ENCODE measurements at places on chromosomes 3 and 15.
A peak's percentile ranks its signal among the peaks of the same experiment; 100 is the strongest.

- peak; percentile 1 for DNase-seq
Measured at GRCh38 chr3:174397848-174398247, 461.3 kb upstream of the NAALADL2 start.

- no peak for DNase-seq
Measured at GRCh38 chr3:18791182-18791581, 357.1 kb upstream of the KCNH8 start.

- DNase-seq, result no peak
Measured at GRCh38 chr15:98699591-98700424, 51.5 kb downstream of the IGF1R start.

- DNase-seq, result no peak
Measured at GRCh38 chr3:16496008-16496407, 17.5 kb downstream of the RFTN1 start.

GRCh38 chr15:74626336-74626735 lies 10.7 kb downstream of the CLK3 start:
- DNase-seq, result no peak

DNA sequence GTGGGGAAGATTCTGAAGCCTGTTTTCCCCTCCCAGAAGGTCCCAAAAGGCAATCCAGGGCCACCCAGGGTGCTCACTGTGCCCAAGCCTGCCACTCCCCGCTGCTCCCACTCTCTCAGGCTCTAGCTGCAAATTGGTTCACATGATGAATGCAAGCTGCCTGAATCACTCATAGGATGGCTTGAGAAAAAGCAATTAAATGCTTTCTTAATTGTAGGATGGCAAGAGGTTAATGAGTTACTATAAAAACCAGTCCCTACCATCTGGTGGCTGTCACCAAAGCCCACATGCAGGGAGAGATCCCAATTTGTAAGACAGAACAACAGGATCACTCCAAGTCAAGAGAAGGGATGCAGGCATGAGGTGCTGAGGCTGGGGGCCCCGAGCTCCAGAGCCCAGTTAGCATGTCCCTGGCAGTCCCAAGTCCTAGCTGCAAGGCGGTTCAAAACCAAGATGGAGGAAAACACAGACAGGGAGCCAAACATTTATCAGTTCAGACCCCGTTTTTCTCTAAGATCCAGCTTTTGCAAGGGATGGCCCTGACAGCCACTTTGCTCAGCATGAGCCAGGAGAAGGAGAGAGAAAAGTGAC lies 207.1 kb downstream of the UACA start:
- no peak for DNase-seq

DNA sequence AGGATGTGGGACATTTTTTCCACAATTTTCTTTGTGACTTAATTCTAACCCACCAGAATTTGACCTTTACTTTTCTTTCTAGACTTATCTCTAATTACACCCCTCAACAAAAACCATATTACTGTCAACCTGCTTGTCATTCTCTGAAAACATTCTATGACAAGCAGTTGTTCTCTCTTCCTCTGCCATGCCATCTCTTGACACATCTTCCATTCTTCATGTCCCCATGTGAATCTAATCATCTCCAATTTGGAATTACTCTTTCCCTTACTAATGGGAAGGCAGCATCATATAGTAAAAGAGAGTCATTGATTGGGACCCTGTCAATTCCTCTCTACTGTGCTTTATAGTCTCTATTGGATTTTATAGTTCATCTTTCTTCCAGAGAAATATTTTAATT lies 61.3 kb upstream of the P2RY1 start:
- DNase-seq, result no peak

GRCh38 chr3:44342176-44342790 lies 3.7 kb downstream of the TCAIM start:
- no peak for DNase-seq

DNA sequence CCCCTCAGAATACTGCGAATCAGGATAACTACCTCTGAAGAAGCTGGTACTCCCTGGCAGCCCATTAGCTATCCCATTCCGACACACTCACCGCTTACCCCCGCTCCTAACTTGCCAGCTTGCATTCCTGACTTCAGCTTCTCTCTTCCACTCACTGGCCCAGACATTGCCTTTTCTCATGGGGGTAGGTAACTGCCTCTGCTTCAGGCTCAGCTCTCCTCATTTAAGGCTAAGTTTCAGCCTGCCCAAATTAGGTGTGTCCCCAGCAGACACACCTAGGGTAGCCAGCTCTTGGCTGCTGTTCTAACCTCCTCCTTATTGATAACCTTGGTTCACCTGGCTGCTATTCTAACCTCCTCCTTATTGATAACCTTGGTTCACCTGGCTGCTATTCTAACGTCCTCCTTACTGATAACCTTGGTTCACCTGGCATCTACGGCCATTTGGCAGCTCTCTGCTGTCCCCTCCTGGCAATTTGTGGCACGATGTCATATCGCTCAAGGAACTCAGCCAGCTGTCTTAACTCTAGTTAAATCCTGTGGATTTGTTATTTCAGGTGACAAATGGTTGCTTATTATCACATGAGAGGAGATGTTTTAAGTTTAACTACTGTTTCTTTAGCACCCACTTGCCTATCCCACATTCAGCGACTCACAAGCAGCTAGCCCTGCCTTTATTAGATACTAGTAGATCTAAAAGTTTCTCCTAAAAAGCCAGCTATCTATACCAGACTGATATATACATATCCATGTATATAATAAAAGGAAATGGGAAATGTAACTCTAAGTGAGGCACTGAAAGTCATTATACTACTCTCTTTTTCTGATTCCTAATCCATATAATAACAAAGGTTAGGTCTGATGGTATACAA lies 106.5 kb upstream of the ACP3 start:
- peak; percentile 16 for DNase-seq

DNA sequence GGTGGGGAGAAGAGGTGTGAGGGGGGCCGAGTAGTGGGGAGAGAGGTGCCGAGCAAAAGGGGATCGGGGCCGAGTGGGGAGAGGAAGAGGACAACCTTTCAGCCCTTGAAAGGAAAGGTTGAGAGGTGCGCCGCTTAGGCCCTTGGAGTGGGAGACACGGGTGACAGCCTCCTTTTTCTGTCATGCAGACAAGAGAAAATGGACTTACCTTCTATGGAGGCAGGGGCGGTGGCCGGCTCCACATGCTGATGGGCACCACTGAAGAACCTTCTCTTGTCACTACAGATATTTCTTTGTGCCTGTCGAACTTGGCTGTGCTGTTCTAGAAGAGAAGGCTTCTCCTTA lies 421 bp downstream of the KLHL18 start:
- DNase-seq, result no peak

DNA sequence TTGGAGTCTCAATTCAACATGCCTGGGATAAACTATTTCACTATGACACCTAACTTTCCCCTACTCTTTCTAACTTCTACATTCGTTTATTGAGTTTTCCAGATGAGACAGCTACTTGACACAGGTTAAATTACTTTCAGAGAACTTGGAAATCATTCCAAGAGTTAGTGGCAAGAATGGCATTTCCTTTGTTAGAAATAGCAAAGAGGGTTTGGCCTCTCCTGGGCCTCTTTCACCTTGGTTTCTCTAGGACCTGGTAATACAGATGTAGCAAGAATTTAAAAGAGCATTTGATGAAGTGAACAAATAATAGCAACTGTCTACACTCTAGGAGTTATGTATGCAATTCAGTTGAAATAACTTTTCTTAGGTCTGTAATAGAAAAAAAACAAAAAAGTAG lies 748.9 kb downstream of the MECOM start:
- DNase-seq, result no peak

DNA sequence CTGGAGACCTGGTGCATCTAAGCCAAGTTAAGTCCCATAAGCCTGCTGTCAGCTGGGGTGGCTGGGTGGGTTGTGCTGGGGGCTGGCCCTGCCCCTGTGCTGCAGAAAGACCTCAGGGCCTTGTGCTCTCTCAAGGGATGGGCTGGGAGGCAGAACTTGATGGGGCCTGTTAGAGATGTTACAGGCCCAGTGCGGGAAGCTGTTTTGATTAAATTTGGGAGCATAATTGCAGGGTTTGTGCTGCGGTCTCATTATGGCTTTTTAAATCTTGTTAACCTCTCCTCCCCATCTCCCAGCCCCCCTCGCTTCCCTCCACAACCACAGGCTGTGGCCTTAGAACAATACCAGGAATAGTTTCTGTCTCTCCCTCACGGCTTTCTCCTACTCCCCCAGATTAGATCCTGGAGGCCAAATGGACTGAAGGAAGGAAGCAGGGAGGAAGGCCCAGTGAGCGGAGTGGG lies 87.6 kb upstream of the TLE3 start:
- DNase-seq, result no peak

GRCh38 chr3:28917895-28918475 lies 362.9 kb upstream of the RBMS3 start:
- no peak for DNase-seq

DNA sequence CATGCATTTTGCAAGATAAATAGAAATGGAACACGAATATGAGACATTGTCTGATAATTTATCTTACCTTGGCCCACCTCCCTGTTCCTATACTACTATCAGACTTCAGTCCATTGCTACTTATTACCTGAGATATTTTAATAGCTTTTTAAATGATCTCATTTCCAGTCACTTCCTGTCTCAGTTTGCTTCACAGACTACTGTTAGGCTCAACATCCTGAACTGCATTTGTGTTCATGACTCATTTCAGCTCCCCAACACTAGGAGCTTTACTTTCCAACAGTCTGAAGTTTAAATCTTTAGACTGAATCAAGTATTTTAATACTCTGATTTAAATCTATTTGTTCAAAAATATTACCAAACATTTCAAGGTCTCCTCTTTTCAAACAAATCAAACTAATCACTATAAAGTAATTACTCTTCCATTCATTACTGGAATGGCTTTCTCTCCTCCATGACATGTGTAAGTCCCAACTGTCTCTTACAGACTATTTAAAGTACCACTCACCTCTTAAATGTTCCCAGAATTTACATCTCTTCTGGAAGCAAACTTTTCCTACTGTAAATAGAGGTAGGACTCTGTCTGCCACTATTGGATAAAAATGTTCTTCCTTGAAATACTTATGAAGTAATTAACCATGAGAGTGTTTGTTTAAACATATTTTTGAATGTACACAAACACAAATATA lies 1277.6 kb downstream of the ZPLD1 start:
- no peak for DNase-seq

- DNase-seq, result no peak
Measured at GRCh38 chr3:38608961-38609360, 40.5 kb downstream of the SCN5A start.

- no peak for DNase-seq
Measured at GRCh38 chr3:143092191-143092590, 27.4 kb upstream of the CHST2 start.

DNA sequence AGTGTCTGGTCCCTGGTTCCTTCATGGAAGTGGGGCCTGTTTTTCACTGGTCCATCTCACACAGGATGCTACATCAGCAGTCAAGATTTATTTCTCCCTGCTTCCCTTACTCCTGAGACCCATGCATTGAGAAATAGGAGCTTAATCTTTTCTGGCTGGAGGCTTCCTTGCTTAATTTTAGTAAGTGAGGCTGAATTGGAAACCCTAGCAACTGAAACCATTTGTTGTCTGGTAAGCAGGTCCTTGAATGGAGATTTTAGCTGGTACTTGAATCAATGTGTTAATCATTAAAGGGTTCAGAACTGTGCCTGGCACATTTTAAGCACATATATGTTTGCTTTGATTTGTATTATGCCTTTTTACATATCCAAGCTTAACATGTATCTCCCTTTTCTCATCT lies 20.2 kb upstream of the MEF2A start:
- DNase-seq, result no peak

DNA sequence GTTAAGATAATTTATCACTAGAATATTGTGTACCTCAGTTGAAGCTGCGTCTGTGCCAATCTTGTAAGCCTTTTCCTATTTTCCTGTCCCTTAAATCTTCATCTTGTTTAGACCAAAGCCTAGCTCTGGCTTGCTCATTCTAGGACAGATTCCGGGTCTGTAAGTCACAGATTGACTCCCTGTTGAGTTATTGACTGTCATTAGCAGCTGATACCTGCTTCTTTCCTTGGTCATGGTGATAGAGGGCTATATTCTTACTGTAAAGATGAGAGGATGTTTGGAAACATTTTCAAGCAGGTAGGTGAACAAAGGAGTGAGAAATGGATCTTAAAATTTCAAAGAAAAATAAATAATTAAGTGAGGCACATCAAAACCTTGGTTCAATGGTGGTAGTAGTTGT lies 200.2 kb downstream of the KCNH8 start:
- no peak for DNase-seq

- peak; percentile 14 for DNase-seq
Measured at GRCh38 chr15:58771621-58772250, 634 bp downstream of the MINDY2 start.

GRCh38 chr15:97867870-97868269 lies 92.6 kb upstream of the ARRDC4 start:
- DNase-seq, result no peak

DNA sequence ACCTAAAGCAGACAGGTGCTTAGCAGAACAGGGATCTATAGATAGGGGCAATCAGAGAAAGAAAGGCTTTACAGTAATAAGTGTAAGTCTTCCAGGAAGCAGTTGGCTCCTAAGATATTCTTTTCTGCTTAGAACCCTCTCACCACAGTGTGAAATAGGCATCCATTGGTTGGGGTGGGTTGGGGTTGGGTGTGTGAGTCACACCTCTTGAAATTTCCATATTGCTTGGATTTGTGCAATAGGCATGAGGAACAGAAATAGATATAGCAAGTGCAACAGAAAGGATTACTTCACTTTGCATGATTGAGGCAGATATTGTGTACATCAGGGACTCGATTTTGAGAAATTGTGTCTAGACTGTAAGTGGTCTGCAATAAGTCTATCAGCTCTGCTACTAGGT lies 200.1 kb upstream of the GAP43 start:
- no peak for DNase-seq

DNA sequence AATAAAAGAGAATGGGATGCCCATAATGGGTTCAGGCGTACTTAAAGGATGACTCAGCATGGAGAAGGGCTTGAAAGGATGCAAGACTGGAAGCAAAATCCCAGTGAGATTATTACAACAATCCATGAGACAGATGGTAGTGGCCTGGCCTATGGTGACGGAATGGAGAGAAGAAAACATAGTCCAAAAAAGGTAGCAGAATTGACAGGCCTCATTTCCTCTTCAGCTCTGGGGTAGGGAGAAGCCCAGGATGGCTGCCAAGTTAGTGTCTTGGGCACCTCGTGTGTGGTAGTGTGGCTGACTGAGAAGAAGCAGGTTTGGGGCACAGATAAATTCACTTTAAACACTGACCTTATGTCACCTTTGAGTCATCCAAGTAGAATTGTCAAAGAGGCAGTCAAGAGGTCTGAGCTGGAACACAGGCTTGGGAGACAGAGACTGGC lies 18.1 kb downstream of the MB21D2 start:
- DNase-seq, result no peak

- no peak for DNase-seq
Measured at GRCh38 chr3:140316466-140316865, 361.4 kb upstream of the TRIM42 start.

- no peak for DNase-seq
Measured at GRCh38 chr15:41907141-41907540, 13.3 kb upstream of the SPTBN5 start.

DNA sequence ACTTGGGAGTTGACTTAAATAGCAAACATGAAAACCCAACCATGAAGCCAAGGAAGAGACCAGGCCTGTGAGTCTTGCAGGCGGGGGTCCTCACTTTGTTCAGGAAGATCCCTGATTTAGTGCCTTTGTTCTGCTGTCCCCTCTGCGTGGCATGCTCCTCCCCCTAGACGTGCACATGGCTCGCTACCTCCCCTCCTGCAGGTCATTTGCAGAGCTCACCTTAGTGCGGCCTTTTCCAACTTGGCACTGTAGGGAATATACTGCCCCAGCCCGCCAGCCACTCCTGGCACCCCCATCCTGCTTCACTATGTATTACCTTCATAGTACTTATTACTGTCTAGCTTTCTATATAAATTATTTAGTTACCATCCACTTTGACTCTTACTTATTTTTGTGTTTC lies 18.3 kb downstream of the GXYLT2 start:
- DNase-seq, result no peak
